NCI-H1417 treated with DMSO at 0.1 percent for 48 hours (cell line): ENCODE measurements at places on chromosomes 12 and 14.

- no peak for DNase-seq
These were observed 4.1 kb downstream of the CKB start for GRCh38 chr14:103518422-103519042.

GRCh38 chr12:104733717-104734175 is 224.3 kb downstream of the SLC41A2 start:
- DNase-seq: no peak

GRCh38 chr12:58206876-58207275 is 265.5 kb downstream of the ATP23 start:
- no peak for DNase-seq

DNA sequence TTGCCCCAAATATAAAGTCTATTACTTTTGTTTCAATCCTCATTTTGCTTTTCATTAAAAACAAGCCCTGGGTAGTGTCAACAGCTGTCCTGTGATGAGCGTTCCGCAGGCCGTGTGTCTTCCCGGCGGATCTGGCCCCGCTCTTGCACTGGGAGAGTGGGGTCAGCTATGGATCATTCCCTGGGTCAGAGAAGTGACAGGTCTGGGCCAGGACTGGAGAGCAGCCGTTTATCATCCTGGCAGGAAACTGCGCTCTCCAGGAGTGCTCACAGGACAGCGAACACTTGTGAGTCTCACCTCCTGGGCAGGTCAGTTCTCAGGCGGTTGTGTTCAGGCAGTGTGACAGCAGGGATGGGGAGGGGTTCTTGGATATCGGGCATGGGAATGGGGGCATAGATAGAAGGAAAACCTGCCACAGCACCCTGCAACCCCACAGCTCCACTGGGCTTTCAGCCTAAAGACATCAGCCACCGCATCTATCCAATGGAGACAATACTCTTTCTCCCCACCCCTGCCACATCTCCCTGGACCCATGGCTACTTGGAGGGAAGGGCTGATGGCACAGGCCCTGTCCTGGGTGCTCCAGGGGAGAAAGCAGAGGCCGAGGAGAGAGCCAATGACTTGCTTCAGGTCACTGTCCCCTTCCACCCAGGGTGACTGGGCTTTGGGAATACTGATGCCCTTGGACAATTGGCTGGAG is 47.8 kb upstream of the CHGA start:
- no peak for DNase-seq

DNA sequence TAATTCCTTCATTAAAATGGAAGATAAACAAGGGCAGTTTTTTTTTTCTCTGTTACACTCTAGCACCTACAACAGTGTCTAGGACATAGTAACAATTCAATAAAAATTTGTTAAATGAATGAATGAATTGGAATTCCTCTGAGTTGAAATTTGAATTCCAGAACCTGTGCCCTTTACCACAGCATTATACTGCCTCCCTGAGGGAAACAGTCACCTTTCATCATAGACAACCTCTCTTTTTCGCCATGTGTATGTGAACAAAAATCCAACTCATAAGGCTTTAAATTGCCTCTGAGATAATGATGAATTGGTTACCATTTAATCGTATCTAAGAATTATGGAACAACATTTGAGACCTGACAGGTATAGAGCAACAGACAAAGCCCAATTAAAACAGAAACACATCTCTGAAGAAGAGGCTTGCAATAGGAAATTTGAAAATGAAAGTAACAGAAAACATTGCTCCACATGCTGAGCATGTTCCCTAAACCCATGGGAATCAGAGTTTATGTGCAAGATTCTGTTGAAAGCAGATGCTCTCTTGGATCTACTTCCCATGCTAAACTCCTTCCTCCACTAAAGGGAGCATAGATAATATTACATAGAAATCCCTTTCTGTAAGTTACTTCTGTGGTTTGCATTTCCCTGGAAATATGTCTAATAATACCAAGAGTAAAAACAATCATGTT is 657.8 kb downstream of the GALC start:
- no peak for DNase-seq

DNA sequence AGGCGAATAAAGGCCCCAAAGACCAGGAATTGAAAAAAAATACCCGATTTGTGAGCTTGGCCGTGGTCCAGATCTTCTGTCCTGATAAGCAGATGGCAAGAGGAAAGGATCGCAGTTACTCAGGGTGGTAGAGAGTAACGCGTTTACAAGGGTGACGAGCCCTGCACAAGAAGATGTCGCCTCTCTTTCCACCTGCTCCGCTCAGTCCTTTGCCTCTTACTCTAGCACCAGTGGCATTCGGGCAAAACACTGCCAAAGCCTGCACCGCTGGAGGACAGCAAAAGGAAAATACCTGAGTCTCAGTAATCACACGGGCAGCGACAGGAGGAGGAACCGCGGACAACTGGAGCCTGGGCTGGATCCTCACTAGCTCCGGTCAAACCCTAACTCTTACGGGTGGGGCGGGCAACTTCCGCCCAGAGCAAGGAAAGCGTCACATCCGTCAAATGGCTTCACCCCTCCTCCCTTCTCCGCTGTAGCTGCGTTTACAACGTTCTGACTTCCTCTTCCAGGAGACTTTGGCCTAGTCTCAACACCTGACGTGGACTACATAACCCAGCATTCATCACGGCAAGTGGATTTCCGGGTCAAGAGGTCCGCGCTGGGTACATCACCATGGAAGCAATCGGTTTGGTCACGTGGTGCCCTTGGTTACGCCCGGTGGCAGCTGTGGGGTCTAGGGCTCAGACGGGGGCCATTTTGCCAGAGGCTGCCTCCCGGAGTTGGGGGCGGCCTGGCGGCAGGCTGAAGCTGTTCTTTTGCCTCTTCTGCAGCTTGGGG is at the start of the genes KLHL28 and TOGARAM1:
Gene KLHL28, minus strand, starts transcription at position 394 of the 780 bp plus-strand sequence. CDS start 16,019 bp downstream, outside the sequence.
Gene TOGARAM1, plus strand, starts transcription at position 637 of the 780 bp plus-strand sequence. CDS start 232 bp downstream, outside the sequence.
- DNase-seq: peak; percentile 99

DNA sequence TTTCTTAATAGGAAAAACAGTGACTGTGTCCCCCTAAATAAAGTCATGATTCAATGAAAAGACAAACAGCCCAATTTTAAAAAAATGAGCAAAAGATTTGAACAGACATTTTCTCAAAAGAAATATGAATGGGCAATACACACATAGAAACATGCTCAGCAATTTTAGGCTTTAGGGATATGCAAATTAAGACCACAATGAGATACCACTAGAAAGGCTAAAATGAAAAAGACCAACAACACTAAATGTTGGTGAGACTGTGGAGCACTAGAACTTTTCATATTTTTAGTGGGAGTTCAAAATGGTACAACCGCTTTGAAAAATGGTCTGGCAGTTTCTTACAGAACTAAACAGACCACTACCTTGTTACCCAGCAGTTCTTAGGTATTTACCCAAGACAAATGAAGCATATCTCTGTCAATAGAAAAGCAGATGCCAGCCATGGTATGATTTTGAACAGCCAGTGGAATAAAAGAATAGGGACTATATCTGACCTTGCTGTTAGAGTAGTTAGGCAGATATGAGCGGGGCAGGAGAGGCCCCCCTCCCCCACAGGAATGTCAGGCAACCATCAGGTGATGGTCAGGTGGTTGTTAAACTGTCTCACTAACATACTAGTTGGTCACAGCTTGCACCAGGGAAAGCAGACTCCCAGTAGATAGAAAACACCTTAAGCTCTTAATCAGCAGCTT is 108.8 kb downstream of the PRKCH start:
- no peak for DNase-seq

DNA sequence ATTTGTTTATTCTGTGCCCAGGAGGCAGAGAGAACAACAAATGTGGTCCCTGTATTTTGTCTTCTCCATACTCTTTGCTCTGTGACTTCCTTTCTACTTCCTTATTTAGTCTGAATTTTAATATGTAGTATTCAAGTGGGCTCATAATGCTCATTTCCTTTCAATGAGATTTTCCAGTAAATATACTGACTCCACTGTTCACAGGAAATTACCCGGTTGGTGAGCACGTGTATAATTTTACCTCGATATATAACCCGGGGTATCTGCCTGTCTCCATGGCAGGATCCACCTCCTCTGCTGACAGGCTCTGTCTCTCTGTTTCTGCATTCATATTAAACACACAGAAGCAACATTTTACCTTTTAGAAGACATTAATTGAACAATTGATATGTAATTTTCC is 166.0 kb downstream of the SLC38A4 start:
- no peak for DNase-seq

DNA sequence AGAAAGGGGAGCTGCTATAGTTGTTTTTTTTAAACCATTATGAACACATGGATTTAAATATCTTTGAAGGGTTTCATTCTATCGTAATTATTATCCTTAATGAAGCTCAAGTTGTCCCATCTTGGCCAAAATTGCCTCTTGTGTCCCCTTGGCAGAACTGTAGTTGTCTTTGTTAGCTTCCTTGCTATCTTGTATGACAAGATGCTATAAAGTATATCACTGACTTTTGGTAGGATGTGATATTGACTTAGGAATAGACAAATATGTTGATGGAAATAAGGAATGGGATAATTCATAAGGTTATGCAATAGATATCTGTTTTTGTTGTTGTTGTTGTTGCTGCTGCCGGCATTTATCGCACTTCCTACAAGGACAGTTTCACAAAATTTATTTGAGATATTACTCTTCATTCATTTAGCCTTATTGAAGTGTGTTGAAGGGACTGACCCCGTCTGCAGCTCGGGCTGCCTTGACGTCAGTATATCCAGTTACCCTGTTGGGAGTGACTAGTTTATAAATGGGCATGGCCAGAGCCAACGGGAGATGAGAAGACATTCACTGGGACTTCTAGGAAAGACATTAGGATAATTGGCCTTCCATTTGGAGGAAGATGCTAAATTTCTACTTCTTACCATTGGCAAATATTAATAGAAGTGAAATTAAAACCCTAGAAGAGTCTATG is 26.1 kb upstream of the APOLD1 start:
- no peak for DNase-seq

- no peak for DNase-seq
These were observed 91.0 kb upstream of the DIO3 start for GRCh38 chr14:101470266-101470665.

DNA sequence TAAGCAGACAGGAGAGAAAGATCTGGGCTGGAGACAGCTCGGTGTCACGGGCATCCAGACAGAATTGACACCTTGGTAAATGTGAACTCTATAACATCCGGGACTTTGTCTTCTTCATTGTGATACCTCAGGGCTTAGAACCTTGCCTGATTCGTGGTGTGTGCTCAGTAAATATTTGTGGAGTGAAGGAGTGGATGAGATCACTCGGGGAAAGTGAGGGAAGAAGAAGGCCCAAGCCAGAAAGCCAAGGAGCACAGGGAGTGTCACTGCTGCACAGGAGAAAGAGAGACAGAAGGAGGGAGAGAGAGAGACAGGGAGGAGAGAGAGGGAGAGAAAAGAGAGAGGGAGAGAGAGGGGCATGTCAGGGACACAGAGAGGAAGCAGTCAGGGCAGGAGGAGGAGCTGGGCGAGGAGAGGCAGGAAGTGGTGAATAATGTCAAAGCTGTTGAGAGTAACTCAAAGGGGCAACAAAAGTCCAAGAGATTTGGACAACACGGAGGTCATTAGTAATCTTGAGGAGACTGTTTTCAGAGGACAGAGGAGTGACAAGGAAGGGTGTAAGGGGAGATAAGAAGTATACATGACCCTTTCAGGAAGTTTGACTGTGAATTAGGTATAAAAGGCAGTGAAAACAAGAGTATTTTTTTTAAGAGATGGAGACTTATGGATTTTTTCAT is 141.6 kb upstream of the MAX start:
- no peak for DNase-seq

DNA sequence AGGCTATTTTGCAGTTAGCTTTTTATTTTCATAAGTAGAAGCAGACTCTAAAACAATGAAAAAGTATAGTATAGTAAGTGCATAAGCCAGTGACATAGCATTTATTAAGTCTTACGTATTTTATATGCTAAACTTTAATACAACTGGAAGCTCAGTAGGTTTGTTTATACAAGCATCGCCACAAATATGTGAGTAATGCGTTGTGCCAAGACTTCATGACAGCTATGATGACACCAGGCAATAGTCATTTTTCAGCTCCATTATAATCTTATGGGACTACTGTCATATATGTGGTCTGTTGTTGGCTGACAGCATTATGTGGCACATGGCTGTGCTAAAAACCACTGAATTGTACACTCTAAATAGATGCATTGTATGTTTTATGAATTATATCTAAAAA is 40.3 kb downstream of the SLC38A2 start:
- DNase-seq: no peak

DNA sequence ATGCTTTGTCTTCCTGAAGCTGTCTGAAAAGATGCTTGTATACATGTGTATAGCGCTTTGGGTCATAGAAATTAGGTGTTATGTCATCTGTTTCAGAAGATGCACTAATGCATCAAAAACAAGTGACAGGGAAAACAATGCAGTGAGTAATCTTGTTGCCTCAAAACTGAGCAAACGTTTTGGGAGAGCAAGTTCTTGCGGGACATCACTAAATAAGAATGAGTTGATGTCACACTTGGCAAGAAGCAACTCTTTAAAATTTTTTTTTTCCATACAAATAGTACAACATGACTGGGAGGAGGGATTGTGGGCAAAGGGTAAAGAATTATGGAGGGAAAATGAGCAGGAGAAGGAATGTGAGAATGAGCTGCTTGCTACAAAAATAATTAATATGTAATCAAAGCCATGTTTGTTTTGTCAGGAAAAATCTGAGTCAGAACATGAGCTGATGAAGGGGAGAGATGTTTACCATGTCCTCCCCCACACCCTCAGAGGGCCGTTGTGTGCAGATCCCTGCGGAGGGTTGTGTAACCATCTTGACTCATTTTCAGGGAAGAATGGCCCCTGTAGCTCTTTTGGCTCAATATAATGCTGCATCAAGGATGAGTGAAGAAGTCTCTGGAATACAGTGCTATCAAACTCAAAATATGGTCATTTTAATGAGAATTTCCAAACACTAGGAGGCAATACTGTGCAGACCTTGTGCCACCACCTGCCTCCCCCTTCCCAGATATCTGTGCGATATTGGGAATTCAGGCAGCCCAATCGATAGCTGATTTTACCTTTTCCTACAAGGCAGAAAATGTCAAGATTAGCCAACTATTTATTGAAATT is 41.4 kb downstream of the BORCS5 start:
- peak; percentile 41 for DNase-seq

GRCh38 chr14:36626151-36626550 is 35.5 kb upstream of the PAX9 start:
- no peak for DNase-seq

- no peak for DNase-seq
These were observed 175.7 kb upstream of the VASH1 start for GRCh38 chr14:76585616-76586015.

GRCh38 chr14:101103321-101103901 is 199.9 kb upstream of the RTL1 start:
- DNase-seq: no peak
